ENCODE measurements at places on chromosomes 2 and 18.

- DNase-seq: no peak
These were observed 558.4 kb downstream of the SLC4A3 start for GRCh38 chr2:220185766-220186305.

- DNase-seq: no peak
These were observed 997.9 kb upstream of the CELF4 start for GRCh38 chr18:38563396-38563980.

GRCh38 chr2:187358531-187358930 lies 89.5 kb downstream of the CALCRL start:
- DNase-seq: no peak

GRCh38 chr18:5982332-5982731 lies 87.0 kb upstream of the TMEM200C start:
- no peak for DNase-seq

GRCh38 chr2:8986327-8986976 lies 17.0 kb downstream of the MBOAT2 start:
- no peak for DNase-seq

- DNase-seq: no peak
These were observed 163.4 kb downstream of the VWC2L start for GRCh38 chr2:214574084-214574781.

DNA sequence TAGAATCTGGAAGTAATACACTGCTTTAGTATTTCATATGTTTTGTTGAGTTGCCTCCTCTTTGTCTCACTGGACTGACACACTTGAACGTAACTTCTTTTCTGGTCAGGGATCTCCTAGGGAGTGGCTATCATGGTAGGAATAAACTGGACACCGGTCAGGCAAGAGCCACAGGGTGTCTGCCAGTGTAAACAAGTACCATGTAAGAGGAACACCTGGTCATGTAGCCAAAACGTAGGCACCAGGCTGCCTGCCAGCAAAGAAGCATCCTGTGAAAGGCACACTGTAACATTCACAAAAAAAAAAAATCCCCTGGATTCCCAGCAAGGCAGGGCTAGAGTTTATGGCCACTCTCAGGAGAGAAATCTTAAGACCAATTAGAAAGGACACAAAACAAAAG lies 372.8 kb upstream of the RND3 start:
- DNase-seq: no peak

DNA sequence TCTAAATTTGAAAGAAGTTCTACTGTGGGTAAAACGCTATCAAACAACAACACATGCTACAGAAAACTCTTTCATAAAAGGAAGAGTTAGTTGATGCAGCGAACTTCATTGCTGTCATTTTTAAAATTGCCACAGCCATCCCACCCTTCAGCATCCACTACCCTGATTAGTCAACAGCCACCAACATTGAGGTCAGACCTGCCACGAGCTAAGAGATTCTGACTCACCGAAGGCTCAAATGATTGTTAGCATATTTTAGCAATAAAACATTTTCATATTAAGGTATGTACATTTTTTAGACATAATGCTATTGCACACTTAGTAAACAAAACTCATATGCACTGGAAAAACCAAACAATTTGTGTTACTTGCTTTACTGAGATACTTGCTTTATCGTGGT lies 347.1 kb downstream of the CLIP4 start:
- DNase-seq: peak; percentile 4

- DNase-seq: peak; percentile 75
These were observed 7.2 kb upstream of the PROC start for GRCh38 chr2:127410871-127411652.

- DNase-seq: peak; percentile 10
These were observed 63.7 kb downstream of the VIL1 start for GRCh38 chr2:218482651-218483050.

- DNase-seq: no peak
These were observed 50.8 kb upstream of the SOS1 start for GRCh38 chr2:39171621-39172020.

- no peak for DNase-seq
These were observed 75.2 kb downstream of the TMEFF2 start for GRCh38 chr2:192119536-192119935.

- no peak for DNase-seq
These were observed 339.8 kb downstream of the ZEB2 start for GRCh38 chr2:144180131-144180530.

- no peak for DNase-seq
These were observed 857 bp upstream of the CROCC2 start for GRCh38 chr2:240905176-240905781.

GRCh38 chr2:20633794-20634506 lies 16.9 kb downstream of the HS1BP3 start:
- no peak for DNase-seq

DNA sequence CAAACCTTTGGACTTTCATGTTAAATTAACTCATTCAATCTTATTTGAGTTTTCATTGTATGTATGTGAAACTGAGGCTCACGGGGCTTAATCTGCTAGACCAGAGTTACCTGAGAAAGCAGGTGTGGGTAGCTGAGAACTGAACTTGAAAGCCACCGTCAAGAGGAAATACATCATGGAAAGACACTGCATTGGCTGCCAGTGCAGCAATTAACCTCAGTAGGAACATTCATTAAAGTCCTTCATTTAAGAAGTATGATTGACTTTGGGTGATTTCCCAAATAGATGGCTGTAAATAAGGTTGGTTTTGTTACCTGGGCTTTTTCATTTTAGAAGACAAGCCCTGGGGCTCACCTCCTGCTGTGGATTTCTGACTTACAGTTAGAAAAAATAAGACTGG lies 36.5 kb upstream of the MGAT5 start:
- DNase-seq: no peak

- no peak for DNase-seq
These were observed 1.2 kb downstream of the ANKRD23 start for GRCh38 chr2:96842600-96842999.

- DNase-seq: no peak
These were observed 5.2 kb upstream of the SIX3 start for GRCh38 chr2:44936275-44936674.

Data from cardiac fibroblast (primary cell).